Stimulated activated CD8-positive, alpha-beta memory T cell treated with anti-CD3 and anti-CD28 coated beads, Interleukin-7, amount 100 ng/mL, for 1 hour (primary cell): ENCODE measurements at places on chromosomes 11 and 22.

GRCh38 chr11:43327987-43328386 is 16.2 kb downstream of the API5 start:
- DNase-seq = no peak

DNA sequence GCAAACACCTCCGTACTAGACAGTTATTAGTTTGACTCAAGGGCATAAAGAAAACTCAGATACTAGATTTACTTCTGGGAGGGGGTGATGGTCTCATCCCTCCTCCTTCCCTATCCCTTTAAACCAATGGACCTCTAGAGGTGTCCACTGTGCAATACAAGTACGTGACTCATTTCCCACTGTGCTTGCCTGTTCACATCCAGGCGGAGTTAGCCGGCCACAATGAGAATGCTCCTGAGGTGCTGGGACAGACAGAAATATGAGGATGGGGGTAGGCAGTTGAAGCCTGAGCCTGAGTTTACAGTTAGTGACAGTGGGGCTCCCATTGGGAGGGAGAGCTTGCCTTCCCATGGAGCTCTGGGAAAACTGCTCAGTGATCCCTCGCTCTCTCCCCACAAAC is 8.4 kb upstream of the PMM1 start:
- DNase-seq = no peak

GRCh38 chr11:114073007-114073827 is 13.7 kb downstream of the ZBTB16 start:
- DNase-seq = no peak

DNA sequence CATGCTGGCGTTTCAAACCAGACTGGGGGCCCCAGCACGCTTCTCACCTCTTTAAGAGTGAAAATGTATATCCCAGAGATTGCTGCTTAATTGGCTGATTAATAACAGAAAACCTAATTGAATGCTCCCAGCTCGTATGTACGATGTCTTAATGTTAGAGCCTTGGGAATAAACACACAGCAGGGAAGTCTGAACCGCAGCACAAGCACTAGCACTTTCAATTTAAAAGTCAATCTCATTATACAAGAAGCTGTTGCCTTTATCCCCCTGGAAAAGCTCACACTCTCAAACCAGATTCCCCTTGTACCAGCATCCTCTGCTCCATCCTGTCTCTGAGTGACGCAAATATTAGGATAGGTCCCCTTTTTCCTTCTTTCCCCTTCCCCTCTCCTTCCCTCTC is 449.1 kb downstream of the MN1 start:
- no peak for DNase-seq

GRCh38 chr11:68661697-68662603 is 22.4 kb upstream of the GAL start:
- no peak for DNase-seq

GRCh38 chr11:14444441-14445189 is 55.0 kb downstream of the COPB1 start:
- DNase-seq = no peak

GRCh38 chr11:23751280-23751679 is 745.6 kb upstream of the LUZP2 start:
- DNase-seq = no peak

GRCh38 chr11:33687733-33688479 is 12.7 kb downstream of the C11orf91 start:
- no peak for DNase-seq

- no peak for DNase-seq
Measured at GRCh38 chr11:113417428-113417827, 29.8 kb downstream of the ANKK1 start.

GRCh38 chr11:15863411-15863810 is 492.9 kb downstream of the SOX6 start:
- DNase-seq = no peak

- DNase-seq = no peak
Measured at GRCh38 chr11:44863231-44863630, 87.5 kb downstream of the TP53I11 start.

- no peak for DNase-seq
Measured at GRCh38 chr11:100793525-100793924, 106.4 kb downstream of the ARHGAP42 start.

- DNase-seq = no peak
Measured at GRCh38 chr22:17119481-17120202, 1.5 kb downstream of the TMEM121B start.

- DNase-seq = no peak
Measured at GRCh38 chr11:64134963-64135362, 30.9 kb downstream of the MACROD1 start.

GRCh38 chr22:29343313-29343805 is 27.9 kb upstream of the RASL10A start:
- no peak for DNase-seq
